Fibroblast of skin of abdomen (primary cell): ENCODE measurements at places on chromosomes 6 and 20.

GRCh38 chr6:699319-699718 is 6.4 kb upstream of the EXOC2 start:
- no peak for DNase-seq

- no peak for DNase-seq
Observed at GRCh38 chr20:4083098-4083865, 67.9 kb upstream of the RNF24 start.

- no peak for DNase-seq
Observed at GRCh38 chr20:32356622-32357374, 1.3 kb upstream of the ASXL1 start.

DNA sequence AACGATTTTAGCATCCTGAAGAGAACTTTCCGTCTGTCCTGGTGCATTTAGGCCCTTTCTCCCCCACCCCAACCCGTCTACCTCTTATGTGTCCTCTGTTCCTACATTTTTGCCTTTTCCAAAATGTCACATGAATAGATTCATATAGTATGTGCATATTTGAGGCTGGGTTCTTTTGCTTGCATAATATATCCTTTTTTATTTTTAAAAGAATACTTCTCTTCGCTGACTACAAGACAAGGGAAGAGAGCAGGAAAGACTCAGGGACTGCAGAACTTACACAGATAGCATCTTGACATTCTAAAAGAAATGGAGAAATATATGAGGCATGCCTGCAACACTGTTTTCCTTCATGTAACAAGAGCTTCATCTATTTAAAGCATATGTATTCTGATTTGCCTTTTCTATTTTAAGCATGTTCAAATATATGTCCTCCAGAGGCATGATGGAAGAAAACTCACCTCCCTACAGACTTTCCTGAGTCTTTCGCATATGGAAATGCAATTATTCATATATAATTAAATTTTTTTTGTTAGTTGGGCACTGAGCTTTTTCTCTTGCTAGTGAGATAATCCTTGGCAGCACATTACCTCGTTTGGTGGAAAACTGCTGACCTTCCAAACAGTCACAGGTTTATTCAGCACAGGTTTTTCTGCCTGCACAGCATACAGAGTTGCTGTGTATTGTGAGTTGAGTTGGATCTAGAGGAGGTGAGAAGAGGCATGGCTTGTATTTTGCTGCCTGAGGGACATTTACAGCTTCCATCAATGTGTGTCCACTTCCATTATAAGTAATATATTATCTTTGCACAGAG is 170.0 kb downstream of the AKAP7 start:
- no peak for DNase-seq

DNA sequence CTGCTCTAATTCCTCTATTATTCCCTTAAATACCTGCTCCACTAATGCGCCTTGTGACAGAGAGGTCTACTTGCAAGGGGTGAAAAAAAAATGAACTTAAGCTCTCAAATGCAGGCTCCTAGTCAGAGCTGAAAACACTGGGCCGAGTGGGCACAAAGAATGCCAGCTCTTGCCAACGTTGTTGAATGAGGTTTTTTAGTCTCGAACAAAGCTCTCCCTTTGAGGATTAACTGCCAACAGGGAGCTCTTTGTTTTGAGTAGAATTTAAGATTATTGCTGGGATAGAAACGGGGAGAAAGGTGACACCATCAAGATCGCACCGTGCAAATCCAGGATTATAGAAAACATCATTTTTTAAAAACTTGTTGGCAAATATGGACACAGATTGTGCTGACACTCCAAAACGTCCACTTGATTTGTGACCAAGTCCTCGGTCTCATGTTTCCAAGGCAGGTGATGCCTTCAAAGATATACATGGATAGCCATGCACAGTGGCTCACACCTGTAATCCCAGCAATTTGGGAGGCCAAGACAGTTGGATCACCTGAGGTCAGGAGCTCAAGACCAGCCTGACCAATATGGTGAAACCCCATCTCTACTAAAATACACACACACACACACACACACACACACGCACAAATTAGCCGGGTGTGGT is 163.2 kb downstream of the BMP7 start:
- DNase-seq: no peak

- peak; percentile 2 for DNase-seq
Observed at GRCh38 chr6:158999154-158999665, 792 bp downstream of the RSPH3 start.

DNA sequence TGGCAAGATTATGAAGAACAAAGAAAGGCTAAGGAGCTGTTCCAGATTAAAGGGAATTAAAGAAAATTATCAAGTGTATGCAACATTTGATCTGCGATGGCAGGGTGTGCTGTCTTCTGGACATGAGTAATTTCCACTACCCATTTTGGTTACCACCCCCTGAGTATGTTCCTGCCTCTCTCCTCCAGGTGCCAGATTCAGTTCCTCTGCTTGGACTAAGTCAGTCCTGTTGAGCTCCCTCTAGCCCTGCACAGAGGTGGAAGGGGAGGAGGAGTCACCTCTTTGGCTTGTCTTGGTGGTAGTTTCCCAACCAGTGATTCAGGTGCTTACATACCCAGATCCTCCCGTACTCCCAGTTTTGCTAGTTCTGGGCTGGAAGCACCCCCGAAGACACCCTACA is 22.2 kb upstream of the SNRPB2 start:
- no peak for DNase-seq

- DNase-seq: peak; percentile 80
Observed at GRCh38 chr6:105318660-105319059, 84.2 kb downstream of the PREP start.

DNA sequence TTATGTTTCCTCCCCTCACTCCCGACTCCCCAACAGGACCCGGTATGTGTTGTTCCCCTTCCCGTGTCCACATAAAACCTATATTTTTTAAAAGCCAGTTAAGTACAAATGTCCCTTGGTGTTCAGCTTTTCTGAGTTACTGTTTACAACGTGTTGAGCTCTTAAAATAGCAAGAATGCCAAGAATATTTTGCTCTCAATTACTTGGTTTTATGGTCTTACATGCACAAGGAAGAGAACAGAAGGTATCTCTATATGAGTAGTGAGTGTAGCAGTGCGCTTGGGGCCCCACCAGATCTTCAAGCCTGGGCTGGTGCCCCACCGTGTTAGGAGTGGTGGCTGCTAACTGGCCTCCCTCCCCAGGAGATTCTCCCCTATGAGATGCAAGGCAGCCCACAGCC is 75.3 kb downstream of the RIN2 start:
- DNase-seq: no peak

DNA sequence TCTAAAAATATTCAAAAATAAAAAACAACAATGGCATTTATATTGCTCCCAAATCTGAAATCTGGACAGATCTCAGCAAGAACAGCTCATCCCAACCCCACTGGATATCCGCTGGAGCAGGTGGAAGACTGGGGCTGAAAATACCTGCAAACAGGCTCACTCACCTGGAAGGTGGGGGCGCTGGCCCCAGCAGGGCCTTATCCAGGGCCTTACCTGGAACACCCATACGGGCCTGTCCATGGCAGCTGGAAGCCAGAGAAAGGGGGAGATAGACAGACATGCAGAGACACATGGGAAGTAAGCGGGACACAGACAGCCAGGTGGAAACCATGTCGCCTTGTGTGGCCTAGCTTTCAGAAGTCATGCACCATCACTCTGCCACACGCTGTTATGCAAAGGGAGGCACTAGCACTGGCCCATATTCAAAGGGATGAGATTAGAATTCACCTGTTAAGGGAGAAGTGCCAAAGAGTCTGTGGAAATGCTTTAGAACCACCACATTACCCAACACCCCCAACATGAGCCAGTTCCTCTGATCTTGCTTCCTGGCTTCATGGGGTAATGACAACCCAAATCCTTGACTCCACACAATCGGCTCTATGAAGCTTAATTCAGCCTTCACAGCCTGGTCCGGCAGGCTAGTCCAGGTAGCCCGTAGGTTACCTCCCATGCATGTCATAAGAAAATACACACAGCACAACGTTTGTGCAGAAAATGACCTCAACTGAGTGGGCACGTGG is 99.0 kb upstream of the CDYL start:
- DNase-seq: no peak

- DNase-seq: peak; percentile 91
Observed at GRCh38 chr6:44898296-44898930, 429.7 kb upstream of the RUNX2 start.

GRCh38 chr6:16222826-16223225 is 15.6 kb upstream of the GMPR start:
- DNase-seq: no peak

DNA sequence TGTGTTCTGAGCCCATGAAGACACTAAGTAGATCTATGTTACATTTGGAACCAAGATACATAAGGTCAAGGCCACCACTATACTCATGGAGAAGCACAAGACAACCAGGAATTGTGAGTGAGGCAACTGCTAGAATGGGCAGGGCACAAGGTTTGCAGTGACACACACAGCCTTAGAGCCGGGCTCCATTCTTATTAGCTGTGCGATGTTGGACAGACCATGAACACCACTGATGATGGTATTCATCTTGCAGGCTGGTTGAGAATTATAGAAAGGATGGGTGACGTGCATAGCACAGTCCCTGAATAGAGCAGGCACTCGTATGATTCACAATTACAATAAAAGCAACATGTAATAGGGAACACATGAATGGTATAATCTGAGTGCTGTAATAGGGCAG is 172.4 kb downstream of the GJA10 start:
- peak; percentile 64 for DNase-seq

DNA sequence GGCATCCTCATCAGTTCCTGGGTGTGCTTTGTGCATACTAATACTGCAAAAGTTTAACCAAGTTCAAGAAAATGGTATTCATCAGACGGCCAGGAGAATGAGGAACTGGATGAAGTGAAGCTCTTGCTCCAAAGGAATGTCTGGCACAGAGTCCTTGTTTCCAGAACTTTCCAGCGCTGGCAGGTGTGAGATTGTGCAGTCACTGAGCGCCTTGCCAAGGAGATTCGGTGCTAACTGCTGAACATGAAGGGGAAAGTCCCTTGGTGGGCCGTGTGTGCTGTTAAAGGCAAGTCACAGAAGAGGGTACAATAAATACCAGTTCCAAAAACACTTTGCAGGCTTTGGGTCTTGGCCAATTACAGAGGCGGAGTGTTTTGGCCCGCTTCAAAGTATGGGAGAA is 262.3 kb upstream of the SOX4 start:
- DNase-seq: no peak
